ENCODE measurements at places on chromosomes 7 and 10.
A peak's percentile ranks its signal among the peaks of the same experiment; 100 is the strongest.

DNA sequence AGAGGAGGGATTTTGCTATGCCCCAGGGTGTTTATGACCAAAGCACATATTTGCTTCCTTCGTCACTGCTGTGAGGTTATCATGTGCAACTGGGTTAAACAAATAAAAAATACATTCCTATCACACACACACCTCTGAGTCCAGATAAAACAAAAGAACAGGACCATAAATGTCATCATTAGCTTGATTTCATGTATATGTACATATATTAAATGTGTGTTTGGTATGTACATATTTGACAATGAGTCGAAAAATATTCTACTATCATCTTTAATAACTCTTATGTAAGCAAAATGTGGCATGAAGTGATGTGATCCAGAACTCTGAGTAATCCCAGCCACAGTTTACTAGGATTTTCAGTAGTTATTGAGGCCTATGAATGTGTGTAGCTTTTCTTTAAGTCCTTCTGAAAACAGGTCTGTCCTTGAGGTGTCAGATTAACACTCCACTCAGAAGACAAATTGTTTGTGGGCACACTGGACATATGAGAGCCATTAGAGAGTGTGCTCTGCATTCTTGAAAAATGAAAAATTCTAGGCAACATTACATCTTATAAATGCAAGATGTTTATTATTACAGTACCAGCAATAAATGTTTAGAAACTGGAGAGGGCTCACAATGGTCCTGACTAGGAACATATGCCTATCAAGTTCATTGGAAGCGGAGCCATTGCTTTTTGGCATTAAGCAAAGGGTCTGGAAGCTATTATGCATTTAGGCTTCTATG is 335.1 kb upstream of the SEMA3A start:
- no peak for DNase-seq

GRCh38 chr7:81501220-81501619 is 268.6 kb downstream of the HGF start:
- no peak for DNase-seq

- DNase-seq, result no peak
Observed at GRCh38 chr10:30553018-30553625, 76.4 kb downstream of the LYZL2 start.

DNA sequence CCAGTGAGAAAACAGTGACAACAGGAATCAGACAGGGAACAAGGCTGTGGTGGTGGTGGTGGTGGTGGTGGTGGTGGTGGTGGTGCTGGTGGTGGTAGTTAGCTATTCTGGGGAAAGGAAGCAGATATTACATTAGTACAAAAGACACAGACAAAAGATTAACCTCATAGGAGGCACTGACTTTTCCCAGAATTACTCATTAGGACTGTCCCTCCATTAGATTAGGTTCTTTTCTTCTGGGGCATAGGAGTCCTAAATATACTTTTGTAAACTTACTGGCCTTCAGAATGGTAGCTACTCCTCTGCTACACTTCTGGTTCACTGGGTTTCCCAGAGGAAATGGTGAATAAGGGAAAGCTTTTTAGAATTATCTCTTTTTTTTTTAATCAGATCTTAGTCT is 156.6 kb upstream of the SEMA3D start:
- no peak for DNase-seq

- DNase-seq, result peak; percentile 60
Observed at GRCh38 chr7:69932034-69932628, 333.9 kb downstream of the AUTS2 start.

GRCh38 chr10:26799342-26799741 is 61.4 kb downstream of the ABI1 start:
- DNase-seq, result no peak

GRCh38 chr7:139259142-139259541 is 28.1 kb downstream of the UBN2 start:
- no peak for DNase-seq

DNA sequence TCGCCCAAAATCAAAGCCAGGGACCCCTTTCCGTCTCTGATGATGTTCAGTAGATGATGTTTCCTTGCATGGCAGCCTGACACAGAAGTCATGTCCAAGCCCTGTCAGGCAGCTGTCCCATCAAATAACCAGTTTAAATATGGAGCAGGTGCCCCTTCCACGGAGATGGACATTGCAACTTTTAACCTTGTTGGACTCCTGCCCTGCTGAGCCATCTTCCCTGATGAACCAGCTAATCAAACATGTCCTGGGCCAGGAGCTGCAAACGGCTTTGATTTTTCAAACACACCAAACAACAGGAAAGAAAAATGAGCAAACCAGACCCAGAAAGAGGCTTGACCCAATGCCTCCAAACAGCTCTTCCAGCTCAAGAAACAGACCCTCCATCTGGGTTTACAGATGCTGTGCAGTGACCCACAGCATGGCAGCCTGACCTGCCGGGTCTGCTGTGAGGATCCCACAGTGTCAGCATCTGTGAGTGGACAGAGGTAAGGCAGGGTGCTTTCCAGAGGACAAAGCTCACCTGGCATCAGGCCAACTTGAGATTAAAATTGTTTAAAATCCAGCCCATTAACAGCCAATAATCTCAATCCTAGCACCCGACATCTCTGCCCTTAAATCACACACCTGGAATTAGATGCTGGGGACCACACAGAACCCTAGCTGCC is 372.6 kb downstream of the GRID1 start:
- no peak for DNase-seq

DNA sequence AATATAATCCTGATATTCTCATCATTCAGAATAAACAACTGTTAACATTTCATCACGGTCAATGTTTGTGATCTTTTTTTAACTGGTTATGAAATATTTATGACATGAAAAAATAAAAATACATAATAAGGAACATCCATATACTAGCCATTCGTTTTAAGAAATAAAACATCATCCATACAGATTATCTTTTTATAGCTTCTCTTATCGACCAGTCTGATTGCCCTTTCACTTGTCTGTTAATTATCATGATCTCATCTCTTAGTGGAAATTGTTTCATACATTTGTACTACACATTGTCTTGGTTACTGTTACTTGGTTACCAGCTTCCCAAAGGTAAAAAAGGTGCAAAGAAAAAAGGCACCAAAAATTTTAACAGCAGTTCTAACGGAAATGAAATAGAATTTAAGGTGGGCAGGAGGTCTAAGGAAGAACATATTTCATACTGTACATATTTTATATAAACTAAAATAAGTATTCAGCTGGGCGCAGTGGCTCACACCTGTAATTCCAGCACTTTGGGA is 8.4 kb downstream of the ARHGAP21 start:
- no peak for DNase-seq

GRCh38 chr7:28488061-28488791 is 75.9 kb downstream of the CREB5 start:
- no peak for DNase-seq

DNA sequence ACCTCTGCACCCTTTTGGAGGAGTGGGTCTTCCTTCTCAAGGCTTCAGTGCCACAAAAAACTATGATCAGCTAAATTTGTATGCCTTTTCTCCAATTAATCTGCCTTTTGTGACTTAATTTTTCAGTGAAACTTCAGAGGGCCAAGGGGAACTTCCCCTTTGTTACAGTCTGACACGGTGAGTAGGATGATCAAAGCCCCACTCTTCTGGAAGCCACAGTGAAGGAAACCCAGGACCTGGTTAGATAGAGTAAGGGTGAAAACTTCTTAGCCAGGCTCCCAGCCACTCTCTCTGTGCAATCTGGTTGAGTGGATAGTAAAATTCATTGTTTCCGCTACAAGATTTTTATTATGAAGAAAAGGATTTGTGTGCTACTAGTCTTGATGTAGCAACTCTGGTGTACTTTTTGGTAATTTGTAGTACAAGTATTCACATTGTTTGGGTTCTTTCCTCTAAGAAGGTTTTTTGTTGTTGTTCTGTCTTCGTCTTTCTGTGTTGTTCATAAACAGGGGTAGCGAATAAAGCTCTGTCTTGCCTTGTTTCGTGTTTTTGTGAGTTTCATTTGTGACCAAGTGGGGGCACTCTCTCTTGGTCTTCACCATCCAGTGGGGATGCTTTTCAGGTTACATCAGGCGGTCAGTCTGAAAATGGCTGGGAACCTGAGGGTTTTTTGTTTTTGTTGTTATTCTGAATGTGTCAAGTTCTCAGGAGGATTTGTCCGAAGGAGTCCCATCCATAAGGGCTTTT is 268.5 kb upstream of the NPSR1 start:
- no peak for DNase-seq

GRCh38 chr7:139682136-139683013 is 95.4 kb downstream of the HIPK2 start:
- DNase-seq, result no peak

DNA sequence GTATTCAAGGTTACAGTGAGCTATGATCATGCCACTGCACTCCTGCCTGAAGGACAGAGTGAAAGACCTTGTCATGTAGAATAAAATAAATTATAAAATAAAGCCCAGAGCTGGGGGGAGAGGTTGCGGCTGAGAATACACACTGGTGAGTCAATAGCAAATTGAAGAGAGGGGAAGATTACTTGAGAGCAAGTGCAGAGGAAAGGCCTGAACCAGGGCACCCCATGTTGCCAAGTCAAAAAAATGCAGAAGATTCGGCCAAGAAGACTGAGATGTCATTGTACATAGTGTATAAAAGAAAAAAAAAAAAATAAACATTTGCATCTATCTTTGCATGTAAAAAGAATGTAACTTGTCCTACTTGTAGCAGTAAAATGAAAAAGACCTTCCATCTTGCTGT is 32.5 kb downstream of the RHEB start:
- DNase-seq, result no peak

DNA sequence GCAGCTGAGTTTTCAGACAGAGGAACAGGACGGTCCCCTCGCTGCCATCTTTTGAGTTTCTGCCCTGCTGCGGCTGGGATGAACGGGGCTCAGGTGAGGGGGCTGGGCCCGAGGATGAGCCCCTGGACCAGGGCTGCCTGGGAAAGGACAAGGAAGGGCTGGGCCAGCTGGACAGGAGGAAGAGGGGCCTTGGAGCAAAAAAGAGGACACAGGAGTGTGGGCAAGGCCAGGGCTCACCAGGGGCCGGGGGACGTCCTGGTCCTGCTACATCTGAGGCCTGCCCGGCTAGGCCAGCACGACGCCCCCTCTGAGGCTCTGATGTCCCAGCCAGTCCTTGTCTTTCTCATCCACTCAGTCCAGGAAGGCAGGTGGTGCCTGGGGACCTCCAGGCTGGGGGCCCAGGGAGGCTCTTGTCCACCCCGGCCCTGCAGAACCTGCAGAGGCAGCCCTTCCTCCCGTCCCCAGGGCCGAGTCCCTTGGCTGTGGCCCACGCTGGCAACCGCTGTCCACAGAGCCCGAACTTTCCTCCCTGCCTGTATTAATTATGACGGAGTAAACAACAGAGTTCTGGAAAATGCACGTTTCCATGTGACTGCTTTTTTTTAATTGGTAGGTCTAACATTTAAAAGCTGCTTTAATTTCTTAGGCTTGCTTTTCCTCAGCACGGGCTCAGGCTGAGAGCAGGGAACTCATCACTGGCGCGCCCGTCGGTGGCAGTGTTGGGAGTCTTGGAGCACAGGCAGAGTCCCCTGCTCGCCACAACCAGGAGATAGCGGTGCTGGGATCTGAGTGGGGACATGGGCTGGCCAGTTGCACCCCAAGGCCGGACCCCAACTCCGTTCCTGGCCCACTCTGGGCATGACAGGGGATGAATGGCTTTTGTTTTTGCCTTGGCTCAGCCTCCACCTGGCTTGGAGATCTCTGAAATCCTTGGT is 187.7 kb downstream of the ELFN1 start:
- DNase-seq, result peak; percentile 37

- no peak for DNase-seq
Observed at GRCh38 chr7:105643851-105644250, 62.6 kb upstream of the EFCAB10 start.

- DNase-seq, result no peak
Observed at GRCh38 chr7:15891151-15891881, 204.8 kb upstream of the MEOX2 start.

DNA sequence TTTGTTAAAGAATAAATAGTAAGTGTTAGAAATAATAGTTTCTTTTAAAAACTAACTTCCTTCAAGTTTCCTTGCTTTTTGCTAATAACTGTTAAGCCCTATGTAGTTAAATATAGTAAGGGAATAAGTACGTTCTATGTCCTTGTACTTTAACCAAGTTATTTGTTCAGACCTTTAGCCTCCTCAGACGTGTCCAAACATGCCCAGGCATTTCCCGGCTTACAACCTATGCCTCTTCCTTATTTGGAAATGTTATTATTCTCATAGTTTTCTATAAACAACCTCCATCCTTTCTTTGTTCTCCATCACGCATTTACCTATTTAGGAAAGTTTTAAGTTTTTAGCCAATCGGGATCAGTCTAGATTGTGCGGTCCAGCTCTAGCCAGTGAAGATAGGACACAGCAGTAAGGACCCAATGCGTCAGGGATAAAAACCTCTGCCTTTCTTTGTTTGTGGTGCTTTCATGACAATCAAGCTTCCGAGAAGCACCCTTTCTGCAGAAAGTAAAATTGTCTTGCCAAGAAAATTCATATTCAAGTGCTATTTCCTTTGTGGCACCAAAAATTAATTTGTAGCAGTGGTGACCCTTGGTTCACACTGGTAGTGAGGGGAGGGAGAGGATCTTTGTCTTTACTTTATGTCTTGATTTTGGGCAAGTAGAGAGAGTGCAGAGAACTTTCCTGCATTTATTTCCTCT is 851.3 kb upstream of the POM121L12 start:
- DNase-seq, result no peak

DNA sequence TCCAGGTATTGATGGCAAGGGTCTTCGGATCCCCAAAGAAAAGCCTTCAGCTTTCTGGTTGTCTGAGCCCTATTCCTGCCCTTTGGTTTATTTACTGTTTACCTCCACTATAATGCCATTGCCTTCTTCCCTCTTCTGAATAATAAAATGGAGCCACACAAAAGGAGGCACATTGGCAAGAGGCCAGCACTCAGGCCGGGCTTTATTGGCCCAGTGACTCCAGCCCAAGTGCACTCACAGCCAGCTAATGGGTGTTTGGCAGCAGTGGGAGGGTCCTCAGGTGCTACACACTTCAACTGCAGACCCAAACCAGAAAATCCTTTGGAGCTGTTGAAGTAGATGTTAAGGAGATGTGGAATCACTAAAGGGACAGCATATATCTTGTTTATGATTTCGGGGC is 336.0 kb downstream of the PLXNA4 start:
- DNase-seq, result no peak

GRCh38 chr7:151299530-151299929 is 42.1 kb upstream of the NUB1 start:
- no peak for DNase-seq

DNA sequence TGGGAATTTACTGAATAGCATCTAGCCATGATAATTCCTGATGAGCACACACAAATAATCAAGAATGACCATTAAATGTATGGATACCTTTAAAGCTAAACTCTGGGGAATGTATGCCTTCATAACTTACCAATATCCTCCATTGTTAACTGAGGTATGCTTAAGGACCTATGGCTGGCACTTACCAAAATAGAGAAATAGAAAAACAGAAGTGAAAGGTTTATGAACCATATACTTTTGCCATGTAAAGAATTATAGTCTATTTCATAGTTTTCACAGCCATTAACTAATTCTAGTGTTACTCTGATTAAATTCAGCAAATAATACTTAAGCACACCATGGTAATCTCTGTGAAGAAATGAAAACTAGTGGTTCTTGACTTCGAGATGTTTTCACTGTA is 1360.6 kb upstream of the LRRTM3 start:
- DNase-seq, result no peak

- no peak for DNase-seq
Observed at GRCh38 chr7:51190969-51191368, 125.6 kb downstream of the COBL start.

- DNase-seq, result no peak
Observed at GRCh38 chr7:159179241-159179640, 34.6 kb upstream of the VIPR2 start.
